Stimulated activated CD4-positive, alpha-beta T cell treated with anti-CD3 and anti-CD28 coated beads, Interleukin-4, amount 100 ng/mL, for 1 hour (primary cell): ENCODE measurements at places on chromosomes 3 and 15.
A peak's percentile ranks its signal among the peaks of the same experiment; 100 is the strongest.

DNA sequence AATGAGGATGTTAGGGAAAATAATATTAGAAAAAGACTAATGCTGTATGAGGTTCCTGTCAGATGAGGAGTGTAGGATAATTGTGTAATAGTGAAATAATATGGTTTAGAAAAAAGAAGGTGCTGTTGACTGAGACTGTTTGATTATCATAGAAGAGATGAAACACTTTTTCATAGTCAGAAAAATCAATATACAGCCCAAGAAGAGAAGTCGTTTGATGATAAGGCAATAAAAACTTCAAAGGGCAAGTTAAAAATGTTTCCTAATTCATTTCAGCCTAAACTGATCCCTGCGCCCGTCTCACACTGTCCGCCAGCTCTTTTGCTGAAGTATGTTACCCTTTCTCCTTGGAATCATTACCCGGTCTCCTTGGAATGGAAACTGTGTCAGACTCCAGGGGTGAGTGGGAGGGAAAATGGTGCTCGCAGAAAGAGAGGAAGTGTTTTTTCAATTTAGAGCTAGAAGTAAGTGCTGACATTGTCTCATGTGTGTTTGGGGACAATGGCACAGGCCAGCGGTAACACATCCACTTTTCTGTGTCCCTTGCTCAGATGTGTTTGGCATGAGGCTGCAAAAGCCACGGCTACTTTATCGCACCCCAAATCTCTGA lies 23.6 kb downstream of the DUT start:
- no peak for DNase-seq

DNA sequence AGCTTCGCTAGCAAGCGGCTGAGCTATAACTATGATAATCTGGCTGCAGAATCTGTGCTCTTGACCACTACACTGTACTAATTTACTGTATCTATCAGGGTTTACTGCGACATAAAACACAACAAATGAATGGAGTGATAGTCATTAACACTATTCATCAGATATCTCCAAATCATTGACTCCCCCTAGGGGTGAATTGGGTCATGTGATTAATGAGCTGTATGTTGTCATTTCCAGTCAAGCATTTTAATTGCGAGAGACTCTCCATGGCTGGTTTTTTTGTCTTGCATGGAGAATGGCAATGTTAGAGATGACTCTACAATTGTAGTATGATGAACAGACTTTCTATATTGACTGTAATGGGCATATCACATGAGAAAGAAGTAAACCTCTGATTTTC lies 10.5 kb upstream of the TM4SF18 start:
- no peak for DNase-seq

DNA sequence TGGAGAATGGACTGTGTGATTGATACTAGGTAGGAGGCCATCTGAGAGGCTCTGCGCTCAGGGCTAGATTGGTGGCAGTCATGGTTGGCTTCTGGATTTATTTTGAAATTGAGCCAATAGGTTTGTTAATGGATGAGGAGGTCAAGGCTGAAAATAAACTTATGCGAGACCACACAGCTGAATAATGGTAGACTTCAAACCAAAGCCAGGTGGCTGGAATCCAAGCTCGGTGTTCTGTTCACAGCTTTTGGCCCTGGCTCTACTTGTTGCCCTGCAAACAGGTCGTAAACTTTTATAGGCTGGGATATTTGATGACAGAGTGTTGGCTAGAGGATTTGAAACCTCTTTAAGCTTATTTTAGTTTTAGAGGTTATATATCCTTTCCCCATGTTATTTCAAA lies 160.4 kb downstream of the CHL1 start:
- no peak for DNase-seq

DNA sequence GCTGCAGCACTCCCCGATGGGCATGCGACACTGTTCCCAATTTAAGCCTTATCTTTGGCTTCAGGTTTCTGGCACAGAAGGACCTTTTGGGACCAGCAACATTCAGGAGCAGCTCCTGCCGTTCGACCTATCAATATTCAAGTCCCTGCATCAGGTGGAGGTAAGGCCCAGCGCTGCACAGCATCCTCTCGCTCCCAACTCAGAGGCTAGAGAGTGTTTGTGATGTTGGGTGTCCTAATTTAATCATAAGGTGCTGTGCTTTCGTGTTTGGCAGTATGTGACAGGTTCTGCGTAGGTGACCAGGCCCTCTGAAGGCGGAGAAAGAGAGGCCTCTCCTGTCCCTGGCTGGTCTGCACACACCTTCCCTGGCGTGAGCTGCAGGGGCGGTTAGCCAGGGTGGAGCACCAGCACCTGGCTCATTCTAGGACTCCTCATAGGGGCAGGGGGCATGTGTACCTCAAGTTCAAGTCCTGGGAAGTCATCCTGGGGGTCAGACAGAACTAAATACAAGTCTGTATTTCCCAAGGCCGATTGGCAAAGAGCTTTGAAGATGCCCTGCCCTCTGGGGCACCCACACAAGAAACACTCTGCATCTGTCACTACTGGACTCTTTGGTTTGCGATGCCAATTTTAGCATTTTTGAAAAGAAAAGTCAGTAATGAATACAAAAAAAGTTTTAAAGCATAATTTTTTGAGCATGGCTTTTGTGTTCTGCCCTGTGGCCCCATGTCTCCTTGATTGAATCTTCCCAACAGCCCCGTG lies 17.0 kb downstream of the NISCH start:
- DNase-seq = no peak

DNA sequence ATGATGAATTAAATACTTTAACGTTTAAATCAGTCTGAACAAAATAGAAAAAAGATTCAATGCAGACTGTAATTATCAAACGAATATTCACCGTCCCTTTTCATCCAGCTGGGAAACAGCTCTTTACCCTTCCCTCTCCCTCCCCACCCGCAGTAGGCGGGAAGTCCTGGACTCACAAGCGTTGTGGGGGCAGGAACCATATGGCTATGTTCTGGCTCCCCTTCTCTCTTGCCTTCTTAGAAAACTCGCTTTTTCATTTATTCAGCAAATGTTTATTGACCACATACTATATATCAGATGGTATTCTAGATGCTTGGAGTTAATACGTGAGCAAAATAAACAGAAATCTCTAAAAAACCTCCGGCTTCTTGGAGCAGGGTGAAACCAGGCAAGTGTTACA lies 715 bp upstream of the SCAPER start:
- no peak for DNase-seq

DNA sequence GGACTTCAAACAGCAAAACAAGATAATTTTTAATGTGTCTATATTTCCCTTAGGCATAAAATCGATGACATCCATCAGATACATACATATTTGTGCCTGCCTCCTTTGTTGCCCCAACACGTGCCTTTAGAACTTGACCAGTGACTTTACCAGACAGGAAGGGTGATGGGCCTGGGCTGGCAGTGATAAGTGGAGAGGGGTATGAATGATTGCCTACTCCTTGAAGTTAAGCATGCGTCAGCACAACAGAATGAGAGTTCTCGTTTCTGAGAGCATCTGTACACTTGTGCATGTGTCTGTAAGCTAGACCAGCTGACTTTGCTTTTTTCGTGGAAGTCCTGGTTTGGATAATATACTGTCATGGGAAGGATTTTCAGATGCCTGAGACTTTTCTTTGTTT lies 54.9 kb upstream of the COL6A6 start:
- DNase-seq = no peak

GRCh38 chr3:48564022-48564421 lies 441 bp upstream of the UCN2 start:
- DNase-seq = peak; percentile 8
